Activated T-cell treated with anti-CD3 and anti-CD28 coated beads for 1 hour (primary cell): ENCODE measurements at places on chromosomes 12 and 14.

GRCh38 chr12:77401064-77401769, 335.8 kb upstream of the E2F7 start:
- no peak for DNase-seq

DNA sequence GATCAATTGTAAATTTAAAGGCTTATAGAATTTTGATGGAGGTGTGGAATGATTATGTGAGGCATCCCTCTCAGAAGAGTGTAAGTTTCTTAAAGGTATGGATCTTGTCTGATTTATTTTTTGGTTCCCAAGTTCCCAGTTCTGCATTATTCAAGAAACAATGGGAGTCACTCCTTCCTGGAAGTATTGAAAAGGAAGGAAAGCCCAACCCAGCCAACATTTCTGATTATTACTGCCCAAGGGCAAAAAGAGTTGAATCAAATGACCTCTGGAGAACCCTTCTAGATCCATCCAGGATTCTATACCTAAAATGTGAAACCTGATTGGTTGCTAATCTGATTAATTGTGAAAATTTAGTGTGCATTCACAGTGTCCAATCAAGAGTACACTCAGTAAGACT, 166.2 kb downstream of the ANO2 start:
- no peak for DNase-seq

- no peak for DNase-seq
These were observed 52.1 kb downstream of the LRCOL1 start for GRCh38 chr12:132558042-132558856.

DNA sequence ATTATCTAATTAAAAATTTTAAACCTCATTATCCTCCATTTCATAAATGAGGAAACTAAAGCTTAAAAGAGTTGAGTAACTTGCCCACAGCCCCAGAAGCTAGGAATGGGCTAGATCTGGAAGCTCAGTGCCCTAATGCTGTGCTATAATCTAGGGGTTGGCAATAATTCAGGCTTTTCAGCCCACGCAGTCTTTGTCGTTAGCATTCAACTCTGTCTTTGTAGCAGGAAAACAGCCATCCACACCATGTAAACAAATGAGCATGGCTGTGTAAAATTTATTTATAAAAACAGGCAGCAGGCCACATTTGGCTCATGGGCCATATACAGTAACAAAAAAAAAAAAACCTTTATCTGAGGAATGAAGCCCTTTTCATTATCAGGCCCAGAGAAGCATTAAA, 92.4 kb upstream of the OVCH1 start:
- DNase-seq: no peak

GRCh38 chr12:67916266-67916970, 72.8 kb upstream of the IFNG-AS1 start:
- no peak for DNase-seq

DNA sequence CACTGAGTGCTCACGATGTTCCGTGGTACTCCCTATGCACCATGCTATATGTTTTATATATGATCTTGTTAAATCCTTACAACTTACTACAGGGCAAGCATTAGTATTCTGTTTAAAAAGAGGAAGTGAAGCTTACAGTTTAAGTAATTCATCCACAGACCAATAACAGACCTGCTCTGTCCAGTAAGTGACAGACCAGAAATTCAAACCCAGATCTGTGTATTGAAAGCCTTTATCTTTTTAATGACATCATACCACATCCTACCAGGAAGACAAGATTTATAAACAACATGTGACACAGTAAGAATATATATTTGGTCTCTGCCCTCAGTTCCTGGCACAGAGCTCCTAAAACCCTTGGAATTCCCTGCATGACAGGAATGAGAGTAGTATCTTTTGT, 206.5 kb downstream of the STXBP6 start:
- no peak for DNase-seq

GRCh38 chr12:15001733-15002382, 29.0 kb downstream of the PDE6H start:
- no peak for DNase-seq

DNA sequence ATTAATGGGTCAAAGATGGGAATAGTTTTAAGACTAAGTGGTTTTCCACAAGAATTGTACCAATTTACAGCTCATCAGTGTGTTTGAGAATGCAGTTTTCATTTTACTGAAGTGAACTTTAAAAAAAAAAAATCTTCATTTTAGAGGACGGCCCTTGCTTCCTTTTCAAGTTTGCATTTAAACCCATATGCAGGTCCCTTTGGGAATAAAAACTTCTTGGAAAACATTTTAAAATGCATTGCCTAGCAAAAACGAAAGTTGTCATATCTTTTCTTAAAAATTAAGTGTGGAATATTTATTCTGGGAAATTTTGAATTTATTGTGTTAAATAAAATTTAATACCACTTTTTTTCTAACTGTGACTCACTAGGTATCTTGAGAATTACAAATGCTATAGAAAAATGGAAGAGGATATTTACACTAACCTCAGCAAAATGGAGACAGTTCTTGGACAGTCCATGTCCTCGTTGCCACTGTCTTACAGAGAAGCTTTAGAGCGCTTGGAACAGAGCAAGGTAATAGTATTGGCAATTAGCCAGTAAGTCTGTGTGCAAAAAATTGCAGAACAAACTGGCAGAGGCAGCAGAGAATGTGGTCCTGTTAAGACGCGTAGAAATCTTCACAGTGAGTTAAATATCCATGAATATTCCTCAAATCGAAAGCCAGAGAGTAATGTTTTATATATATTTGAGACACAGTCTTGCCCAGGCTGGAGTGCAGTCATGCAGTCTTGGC, 209.7 kb downstream of the SYNE2 start:
- no peak for DNase-seq

GRCh38 chr14:24847568-24848095, 202.3 kb downstream of the STXBP6 start:
- DNase-seq: no peak

- DNase-seq: no peak
These were observed 62.4 kb downstream of the GSC start for GRCh38 chr14:94707494-94707893.

DNA sequence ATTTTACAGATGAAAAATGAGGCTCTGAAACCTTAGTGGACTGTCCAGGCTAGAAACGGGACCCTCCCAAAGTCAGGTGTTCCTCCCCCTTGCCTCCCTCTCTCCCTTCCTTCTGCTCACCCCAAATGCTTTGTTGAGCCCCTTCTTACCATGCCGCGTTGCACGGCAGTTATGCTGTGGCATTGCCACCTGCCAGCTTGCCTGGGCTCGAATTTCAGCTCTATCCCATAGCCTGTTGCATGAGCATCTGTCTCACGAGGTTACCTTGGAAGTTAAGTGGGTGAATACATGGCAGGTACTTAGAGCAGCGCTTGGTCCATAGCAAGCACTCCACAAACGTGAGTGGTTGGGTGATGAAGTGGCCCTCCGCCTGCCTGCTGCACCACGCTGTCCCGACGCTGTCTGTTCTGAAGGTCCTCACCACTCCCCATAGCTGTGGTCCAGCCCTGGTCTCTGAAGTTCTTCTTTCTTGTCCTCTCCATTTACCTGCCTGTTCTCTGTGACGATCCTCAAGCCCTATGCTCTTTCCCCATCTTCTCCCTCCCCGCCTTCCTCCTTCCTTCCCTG, 269.9 kb downstream of the CACNA1C start:
- DNase-seq: no peak

DNA sequence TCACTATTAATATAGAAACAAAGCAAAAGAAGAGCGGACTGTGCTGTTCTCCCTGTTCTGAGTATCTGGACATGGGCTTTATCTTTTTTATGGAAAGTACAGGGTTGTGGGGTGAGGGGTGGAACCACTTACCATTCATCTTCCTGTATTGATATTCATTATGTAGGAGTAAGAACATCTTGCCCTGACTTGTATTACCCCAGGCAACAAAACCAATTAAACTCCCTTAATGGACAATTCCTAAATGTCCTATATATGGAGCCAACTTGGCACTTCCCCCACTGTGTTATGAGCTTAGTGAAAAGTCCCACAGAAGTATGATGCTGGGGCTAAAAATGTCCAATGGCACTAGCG, 139.9 kb upstream of the KRR1 start:
- no peak for DNase-seq

DNA sequence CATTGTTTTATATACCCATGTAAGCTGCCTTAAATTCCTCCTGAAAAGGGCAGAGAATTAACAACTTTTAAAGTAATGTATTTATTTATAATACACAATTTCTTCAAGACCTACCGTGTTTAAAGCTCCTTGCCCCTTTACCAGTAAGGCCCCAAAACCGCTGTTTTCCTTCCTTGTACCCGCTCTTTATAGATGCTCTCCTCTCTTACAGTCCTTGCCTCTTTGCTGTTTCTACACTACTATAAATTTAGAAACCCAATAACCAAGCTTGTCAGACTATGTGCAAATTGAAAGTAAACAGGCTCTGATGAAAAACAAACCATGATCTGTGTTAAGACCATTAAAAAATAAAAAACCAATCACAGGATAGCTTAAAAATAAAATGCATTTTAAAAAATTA, 3.9 kb downstream of the MPHOSPH9 start:
- DNase-seq: no peak

DNA sequence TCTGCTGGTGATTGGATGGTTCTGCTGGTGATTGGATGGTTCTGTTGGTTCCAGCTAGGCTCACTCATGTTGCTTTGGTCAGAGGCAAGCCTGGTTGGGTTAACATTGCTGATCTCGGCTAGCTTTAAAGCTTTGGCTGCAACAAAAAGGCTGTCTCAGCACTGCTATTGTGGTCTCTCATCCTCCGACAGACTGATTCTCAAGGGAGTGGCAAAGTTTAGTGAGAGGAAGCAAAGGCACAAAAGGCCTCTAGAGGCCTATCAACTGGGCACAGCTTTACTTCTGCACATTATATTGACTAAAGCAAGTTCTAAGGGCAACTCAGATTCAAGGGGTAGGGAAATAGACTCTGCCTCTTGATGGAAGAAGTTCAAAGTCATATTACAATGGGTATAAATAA, 84.7 kb upstream of the LGR5 start:
- no peak for DNase-seq

GRCh38 chr12:32211066-32211899, 104.6 kb downstream of the BICD1 start:
- DNase-seq: no peak

- DNase-seq: no peak
These were observed 99.5 kb downstream of the NEDD1 start for GRCh38 chr12:97006585-97006984.

DNA sequence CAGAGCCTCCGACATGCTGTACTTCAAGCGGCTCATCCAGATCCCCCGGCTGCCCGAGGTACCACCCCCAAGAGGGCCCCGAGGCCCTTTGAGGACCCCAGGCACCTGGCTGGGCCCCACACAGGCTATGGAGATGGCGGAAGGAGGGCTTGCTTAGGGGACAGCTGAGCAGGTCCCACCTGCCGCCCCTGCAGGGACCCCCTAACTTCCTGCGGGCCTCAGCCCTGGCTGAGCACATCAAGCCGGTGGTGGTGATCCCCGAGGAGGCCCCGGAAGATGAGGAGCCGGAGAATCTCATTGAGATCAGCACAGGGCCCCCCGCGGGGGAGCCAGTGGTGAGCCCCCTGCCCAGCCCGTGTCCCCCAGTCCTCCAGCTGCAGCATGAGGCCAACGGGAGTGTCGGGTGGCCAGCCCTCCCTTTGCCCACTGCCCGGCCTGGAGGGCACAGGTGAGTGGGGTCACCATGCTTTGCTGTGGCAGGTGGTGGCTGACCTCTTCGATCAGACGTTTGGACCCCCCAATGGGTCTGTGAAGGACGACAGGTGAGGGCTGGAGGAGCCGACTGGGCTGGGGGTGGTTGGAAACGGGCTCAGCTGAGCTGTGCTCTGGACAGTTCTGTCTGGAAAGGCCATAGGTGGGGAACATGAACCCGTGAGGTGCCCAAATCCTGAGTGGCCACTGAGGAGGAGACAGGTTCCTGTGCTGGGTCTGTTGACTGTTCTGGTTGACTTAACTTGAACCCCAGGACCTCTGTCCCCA, 20.0 kb downstream of the HIP1R start:
- no peak for DNase-seq

DNA sequence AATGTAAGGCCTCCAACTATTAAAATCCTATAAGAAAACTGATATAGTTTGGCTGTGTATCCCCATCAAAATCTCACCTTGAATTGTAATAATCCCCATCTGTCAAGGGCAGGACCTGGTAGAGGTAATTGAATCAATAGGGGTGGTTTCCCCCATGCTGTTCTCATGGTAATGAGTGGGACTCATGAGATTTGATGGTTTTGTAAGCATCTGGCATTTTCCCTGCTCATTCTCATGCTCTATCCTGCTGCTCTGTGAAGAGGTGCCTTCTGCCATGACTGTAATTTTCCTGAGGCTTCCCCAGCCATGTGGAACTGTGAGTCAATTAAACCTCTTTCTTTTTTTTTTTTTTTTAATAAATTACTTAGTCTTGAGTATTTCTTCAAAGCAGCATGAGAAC, 31.9 kb downstream of the TSPAN19 start:
- DNase-seq: no peak

DNA sequence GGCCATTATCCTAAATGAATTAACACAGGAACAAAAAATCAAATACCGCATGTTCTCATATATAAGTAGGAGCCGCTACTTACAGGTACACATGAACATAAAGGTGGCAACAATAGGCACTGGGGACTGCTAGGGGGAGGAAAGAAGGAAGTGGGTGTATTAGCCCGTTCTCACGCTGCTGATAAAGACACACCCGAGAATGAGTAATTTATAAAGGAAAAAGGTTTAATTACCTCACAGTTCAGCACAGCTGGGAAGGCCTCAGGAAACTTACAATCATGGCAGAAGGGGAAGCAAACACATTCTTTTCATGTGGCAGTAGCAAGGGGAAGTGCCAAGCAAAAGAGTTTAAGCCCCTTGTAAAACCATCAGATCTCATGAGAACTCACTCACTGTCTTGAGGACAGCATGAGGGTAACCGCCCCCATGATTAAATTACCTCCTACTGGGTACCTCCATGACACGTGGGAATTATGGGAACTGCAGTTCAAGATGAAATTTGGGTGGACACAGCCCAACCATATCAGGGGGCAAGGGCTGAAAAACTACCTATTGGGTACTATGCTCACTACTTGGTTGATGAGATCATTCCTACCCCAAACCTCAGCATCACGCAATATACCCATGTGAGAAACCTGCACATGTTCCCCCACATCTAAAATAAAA, 16.4 kb upstream of the MIA2 start:
- DNase-seq: no peak

DNA sequence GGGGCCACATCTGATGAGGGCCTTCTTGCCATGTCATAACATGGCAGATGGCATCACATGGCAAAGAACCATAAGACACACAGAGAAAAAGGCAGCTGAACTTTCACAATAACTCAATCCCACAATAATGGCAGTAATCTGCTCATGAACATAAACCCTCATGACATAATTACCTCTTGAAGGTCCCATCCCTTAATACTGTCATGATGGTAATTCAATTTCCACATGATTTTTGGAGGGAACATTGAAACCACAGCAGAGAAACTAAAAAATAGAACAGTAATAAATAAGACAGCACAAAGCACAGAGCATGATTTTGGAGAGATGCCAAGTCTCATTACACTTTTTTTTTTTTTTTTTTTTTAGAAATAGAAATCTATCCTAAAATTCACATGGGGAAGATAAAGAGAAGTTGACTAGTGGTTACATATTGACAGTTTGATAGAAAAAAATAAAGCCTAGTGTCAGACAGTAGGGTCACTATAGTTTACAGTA, 61.8 kb upstream of the ATF7IP start:
- DNase-seq: no peak
